Umbilical cord (tissue), 2 donors: ENCODE measurements at places on chromosomes 2 and 18.
A peak's percentile ranks its signal among the peaks of the same experiment; 100 is the strongest.

GRCh38 chr2:102061962-102062795 is 70.4 kb downstream of the IL1R2 start:
- DNase-seq = peak; percentile 94

- no peak for DNase-seq
These were observed 56.3 kb upstream of the TANC1 start for GRCh38 chr2:158912112-158912511.

DNA sequence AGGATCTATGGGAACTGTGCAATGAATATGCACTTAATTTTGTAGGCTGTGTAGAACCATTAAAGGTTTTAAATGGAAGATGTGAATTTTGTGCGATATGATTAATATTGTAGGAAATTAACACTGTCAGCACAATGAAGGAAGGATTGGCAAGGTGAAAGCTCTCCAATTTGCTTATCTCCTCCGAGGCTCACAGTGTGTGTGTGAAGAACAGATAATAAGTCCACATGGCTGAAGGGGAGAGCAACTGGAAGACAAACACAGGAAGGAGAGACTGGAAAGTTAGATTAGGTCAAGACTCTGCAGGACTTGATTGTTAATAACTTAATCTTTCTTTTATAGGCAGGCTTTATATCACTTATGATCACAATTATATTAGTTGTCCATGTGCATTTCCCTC is 269.7 kb upstream of the VRK2 start:
- DNase-seq = no peak

DNA sequence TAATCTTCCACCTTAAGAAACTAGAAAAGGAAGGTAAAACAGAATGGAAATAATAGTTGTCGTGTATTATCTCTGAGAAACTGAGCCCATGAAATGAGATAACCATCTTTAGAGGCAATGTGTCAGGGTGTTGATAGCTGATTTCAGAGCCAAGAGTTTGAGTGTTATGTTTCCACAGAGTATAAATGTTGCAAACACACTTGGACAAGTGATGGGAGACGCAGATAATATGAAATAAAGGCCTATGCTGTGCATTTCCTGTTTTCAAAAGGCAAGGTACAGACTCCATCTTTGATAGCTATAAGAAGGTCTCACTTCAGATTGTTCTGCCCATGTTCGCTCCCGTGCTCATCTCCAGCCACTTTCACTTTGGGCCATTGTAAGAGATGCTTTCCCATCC is 25.9 kb upstream of the DNER start:
- DNase-seq = no peak

DNA sequence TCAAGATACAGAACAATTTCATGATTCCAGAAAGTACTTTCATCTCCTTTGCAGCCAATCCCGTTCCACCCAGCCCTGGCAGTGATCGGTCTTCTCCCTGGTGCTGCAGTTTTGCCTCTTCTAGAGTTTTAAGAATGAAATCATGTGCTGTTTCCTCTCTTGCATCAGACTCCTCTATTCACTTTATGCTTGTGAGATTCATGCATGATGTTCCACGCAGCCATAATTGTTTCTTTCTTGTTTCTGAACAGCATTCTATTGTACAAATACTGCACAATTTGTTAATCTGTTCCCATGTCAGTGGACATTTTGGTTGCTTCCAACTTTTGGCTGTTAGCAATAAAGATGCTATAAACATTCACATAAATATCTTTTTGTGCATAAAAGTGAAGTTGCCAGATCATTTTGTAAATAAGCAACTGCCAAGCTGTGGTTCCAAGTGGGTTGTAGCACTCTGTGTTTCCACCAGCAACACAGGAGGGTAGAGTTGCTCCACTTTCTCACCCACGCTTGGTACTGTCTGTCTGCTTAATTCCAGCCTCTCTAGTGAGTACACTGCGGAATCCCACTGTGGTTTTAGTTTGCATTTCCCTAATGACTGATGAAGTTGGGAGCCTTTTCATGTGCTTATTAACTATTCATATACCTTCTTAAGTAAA is 104.5 kb downstream of the TWIST2 start:
- DNase-seq = peak; percentile 23

DNA sequence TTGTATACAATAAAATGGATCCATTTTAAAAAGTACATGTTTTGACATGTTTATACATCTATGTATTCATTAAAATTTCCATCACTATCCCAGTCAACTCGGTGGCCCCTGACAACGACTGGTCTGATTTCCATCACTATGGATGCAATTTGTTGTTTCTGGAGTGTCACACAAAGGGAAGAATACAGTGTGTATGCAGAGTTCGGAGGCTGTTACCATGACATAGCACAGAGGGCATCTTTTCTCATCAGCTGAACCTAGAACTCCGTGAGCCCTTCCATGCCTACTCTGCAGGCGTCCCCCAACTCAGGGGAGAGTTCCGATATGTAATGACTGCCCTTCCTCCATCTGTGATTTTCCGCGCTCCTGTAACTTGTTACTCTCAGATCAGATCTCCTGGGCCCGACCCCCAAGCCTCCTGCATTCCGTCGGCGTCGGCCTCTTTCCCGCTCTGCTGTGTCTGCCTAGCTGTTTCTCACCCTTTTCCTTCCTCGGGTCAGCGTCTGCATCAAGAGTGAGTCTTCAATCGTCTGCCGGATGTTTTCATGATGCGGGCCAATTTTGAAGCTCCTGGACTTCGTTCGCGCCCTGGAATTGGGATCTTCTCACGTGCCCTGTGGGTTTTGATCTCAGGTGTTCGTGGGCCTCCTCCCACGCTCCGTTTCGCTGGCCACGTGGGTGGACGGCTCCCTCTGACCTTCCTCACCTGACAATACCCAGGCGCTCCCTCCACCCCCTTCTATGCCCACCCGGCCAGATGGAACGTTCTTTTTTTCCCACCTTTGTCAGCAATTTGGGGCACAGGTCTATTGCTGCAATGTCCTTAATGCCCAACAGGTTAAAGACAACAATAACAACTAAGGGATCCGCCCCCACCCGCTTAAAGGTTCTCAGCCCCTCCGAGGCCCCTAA is 161.0 kb downstream of the TWIST2 start:
- no peak for DNase-seq

GRCh38 chr18:56563568-56563967 is 74.8 kb downstream of the TXNL1 start:
- DNase-seq = no peak
